ENCODE measurements at places on chromosomes 3 and 15.

DNA sequence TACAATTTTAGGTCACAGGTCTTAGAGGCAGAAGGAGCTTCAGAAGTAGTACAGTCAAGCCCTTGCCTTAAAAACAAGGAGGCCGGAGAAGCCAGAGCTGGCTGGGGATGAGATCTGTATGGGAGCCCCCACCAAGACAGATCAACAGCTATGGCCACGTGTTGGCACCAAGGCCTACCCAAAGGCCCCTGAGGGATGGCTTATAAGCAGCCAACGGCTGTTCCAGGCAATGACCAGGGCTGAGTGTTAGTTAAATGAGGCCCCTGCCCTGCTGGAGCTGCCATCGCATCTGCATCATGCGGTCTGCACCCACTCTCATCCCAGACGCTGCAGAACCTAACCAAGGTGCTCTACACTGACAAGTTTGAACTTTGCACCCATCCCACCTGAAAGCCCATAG lies 43.3 kb downstream of the CCDC12 start:
- no peak for DNase-seq

- no peak for DNase-seq
These were observed 336.0 kb upstream of the ONECUT1 start for GRCh38 chr15:53126144-53126543.

GRCh38 chr15:62945760-62946159 lies 96.8 kb upstream of the TPM1 start:
- DNase-seq: no peak

- DNase-seq: no peak
These were observed 50.9 kb upstream of the PRICKLE2 start for GRCh38 chr3:64276131-64276530.

DNA sequence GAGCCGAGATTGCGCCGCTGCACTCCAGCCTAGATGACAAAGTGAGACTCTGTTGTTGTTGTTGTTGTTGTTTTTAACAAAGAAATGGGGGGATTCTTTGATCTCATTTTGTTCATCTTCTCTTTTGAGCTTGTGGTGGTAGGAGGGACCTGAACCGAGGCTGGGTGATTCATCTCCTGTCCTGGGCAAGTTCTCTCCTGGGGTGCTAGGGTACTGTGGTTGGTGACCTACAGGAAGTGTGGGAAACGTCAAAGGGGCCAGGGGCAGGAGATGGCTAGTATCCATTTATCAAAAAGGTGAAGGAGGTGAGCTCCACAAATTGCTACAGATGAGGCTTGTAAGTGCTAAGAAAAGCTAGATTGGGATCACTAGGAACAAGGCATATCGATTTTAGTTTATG lies 14.3 kb downstream of the PPCDC start:
- DNase-seq: no peak

GRCh38 chr3:2540115-2540514 lies 441.4 kb downstream of the CNTN4 start:
- DNase-seq: no peak

DNA sequence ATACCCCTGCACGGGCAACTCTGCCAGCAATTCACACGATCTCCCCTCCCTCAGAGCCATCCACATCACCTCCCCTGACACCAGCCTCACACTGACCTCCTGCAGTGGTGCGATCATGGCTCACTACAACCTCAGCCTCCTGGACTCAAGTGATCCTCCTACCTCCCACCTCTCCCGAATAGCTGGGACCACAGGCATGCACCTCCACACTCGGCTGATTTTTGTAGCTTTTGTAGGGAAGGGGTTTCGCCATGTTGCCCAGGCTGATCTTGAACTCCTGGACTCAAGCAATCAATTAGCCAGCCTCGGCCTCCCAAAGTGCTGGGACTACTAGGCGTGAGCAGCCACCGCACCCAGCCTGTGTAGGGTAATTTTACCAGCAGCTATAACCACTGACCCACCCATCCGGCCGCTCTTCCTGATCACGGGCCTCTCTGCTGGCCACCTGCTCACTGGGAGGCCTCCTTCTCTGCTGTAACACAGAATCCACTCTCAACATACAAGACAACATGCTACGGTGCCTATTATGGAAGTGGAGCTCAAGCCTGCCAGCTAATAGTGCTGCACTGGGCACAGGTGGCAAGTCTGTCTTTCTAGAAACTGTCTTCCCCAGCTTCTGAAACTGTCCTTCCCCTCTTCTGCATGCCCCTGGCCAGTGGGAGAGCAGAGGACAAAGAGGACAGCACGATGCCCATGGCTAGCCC lies 4.6 kb downstream of the GP9 start:
- no peak for DNase-seq

- DNase-seq: no peak
These were observed 86.1 kb downstream of the ATP10A start for GRCh38 chr15:25777037-25777436.

- DNase-seq: no peak
These were observed 9.4 kb upstream of the MGLL start for GRCh38 chr3:127831723-127832172.

DNA sequence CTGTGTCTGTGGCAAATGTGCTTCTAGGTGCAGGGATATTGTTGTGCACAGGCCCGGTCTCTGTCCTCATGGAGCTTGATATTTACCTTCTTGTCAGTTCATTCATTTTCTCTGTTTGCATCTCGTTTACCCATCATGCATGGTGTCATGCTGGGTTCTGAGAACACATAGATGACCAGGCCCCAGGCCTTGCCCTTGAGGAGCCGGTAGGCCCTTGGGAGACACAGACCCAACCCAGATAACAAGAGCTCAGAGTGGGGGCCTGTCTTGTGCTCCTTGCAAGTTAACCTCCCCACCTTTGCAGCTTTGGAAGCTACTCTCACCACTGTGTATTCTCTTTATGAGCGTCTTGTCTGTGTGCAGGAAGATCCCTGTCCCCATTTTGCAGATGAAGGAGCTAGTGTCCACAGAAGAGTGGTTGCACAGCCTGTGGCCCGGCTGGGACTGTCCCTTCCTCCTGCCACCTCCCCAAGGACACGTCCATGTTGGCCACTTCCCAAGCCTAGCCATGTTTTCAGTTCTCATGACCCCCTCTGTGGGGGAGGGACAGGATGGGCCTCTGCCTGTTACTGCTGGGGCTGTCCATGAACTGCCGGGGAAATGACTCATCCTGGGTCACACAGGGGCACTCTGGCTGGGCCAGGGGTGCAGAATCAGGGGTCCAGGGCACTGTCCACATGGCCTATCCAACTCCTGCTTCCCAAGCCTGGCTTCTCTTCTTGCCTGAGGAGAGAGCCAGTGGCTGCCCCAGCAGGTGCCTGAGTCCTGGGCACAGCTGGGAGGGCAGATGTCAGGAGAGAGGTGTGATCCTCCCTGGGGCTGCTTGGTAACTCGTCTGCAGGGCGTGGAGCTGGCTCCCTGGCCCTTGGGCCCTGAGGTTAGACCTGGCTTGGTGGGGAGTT lies 3.4 kb downstream of the SNX33 start:
- no peak for DNase-seq

DNA sequence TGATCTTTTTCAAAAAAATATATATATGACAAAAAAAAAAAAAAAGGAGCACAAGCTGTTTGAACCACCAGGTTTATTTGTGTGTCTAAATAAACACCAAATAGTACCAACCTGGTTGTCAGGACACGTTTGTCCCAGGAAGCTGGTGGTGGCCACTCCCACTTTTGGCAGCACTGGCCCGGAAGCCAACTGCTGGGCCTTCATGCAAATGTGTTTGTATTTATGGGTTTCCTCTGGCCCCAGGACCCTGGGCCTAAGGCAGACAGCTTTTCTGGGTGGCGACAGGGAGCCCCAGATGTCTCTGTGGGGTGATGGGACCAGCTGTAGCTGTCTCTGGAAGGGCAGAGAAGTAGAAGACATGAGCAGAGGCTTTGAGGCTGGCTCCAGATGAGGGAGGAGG lies 31.6 kb downstream of the PRKCD start:
- no peak for DNase-seq

GRCh38 chr15:92326236-92326635 lies 67.4 kb upstream of the ST8SIA2 start:
- DNase-seq: no peak

- peak; percentile 43 for DNase-seq
These were observed 245.6 kb downstream of the SATB1 start for GRCh38 chr3:18179521-18179920.

GRCh38 chr3:5022187-5022965 lies 43.1 kb downstream of the BHLHE40 start:
- DNase-seq: no peak

DNA sequence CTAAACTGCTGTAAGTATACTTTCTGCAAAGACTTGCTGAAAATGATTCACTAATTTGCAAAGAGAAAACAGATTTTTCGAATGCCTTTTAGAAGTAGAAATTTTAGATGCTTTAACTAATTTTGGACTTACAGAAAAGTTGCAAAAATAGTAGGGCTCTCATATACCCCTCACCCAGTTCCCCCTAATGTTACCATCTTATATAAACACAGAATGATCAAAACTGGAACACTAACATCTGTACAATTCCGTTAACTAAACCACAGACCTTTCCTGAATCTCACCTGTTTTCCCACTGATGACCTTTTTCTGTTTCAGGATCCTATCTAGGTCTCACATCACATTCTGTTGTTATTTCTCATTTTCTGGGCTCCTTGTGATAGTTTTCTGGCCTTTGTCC lies 454.8 kb downstream of the SHQ1 start:
- DNase-seq: no peak

GRCh38 chr3:129199366-129199765 lies 15.7 kb upstream of the CNBP start:
- no peak for DNase-seq

DNA sequence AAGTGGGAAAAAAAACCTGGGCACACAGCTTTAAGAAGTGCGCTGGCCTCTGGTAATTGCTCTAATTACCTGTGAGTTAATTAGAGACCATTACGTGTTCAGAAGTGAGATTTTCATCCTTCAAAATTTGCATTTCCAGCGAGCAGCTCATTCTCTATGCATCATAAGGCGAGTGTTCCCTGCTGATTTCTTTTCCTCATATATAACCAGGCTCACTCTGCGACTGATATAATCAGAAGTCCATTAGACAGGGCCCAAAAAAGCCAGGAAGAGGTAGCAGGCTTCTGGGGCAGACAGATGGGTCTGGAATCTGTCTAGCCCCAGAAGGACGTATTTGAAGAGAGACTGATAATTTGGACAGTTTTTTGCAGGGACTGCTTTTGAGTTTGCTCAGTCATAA lies 158.7 kb downstream of the MTHFS start:
- no peak for DNase-seq

DNA sequence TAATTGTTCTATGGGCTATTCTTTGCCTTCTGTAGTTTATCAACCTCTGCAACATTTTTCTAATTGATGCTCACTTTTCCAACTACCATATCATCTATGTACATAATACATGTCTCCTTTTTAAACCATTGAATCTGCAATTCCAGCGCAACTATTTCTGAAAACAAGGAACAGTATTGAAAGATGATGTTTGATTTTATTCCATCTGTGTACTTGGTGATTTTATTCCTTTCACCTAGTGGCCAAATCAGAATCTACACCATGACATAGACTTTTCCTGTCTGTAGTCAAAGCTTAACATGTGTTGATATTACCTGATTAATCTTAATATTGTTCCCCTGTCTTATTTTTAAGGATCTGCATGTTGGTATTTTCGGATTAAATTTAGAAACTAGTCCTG lies 13.0 kb downstream of the NKTR start:
- no peak for DNase-seq

GRCh38 chr3:147425388-147425850 lies 16.3 kb downstream of the ZIC1 start:
- no peak for DNase-seq

GRCh38 chr15:68149059-68149458 lies 56.1 kb downstream of the CALML4 start:
- no peak for DNase-seq

DNA sequence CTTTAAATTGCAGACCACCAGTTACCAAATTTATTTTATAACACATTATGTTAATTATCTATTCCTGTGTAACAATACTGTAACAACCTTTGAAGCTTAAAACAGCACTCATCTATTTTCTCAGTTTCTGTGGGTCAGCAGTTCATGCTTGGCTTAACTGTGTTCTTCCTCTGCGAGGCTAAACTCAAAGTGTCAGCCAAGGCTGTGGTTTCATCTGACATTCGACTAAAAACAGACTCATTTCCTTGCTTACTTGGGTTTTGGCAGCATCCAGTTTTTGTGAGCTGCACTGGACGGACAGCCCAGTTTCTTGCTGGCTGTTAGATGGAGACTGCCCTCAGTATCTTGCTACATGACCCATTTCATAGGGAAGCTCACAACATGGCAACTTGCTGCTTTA lies 247.3 kb upstream of the KCNH8 start:
- no peak for DNase-seq

GRCh38 chr3:107450254-107450893 lies 72.4 kb upstream of the BBX start:
- no peak for DNase-seq

DNA sequence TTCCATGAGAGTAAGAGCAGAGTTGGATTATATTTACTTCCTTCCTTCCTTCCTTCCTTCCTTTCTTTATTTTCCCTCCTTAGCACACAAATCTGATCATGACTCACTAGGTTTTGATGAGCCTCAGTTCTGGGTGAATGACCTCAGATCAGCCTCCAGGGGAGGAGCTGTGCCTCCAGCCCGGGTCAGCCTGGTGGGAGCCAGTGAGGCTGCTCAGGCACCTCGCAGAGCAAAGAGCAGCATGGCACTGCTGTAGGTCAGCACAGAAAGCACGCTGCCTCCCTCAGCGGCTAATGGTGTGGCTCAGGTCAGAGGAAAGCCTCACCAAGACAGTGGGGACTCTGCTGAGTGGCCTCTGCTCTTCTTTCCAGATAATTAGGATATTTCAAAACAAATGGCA lies 108.5 kb downstream of the SYNPR start:
- DNase-seq: no peak

GRCh38 chr15:73951601-73952000 lies 25.3 kb downstream of the LOXL1 start:
- DNase-seq: no peak

- DNase-seq: no peak
These were observed 38.0 kb downstream of the PRICKLE2 start for GRCh38 chr3:64187065-64187959.

DNA sequence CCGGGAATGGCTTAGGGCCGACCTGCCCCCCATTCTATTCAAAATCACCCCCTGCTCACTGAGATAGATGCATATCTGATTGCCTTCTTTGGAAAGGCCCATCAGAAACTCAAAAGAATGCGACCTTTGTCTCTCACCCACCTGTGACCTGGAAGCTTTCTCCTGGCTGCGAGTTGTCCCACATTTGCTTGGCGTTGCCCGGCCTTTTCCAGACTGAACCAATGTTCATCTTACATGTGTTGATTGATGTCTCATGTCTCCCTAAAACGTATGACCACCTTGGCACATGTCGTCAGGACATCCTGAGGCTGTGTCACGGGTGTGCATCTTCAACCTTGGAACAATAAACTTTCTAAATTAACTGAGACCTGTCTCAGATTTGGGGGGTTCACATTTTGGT lies 3.4 kb upstream of the MUC20 start:
- DNase-seq: no peak
